Suppressor macrophage treated with lipopolysaccharide for 4 hours (primary cell): ENCODE measurements at places on chromosomes 4 and X.

DNA sequence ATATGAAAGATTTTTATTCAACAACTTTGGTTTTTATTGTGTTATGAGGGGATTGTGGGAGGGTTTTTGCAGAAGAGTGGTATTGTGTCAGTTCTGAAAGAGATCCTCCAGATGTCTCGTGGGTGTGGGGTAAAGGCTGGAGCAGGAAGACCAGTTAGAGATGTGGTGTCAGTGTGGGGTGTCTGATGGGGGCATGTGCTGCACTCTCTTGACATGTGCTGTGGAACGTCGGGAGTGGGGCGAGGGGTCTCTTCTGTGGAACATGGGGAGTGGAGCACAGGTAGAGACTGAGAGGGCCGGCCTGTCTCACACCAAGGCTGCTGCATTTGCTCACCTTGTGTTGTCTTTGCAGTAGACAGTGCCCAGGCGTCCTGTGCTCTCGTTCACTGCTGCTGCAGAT, 37.6 kb downstream of the FAM193A start:
- DNase-seq = no peak

DNA sequence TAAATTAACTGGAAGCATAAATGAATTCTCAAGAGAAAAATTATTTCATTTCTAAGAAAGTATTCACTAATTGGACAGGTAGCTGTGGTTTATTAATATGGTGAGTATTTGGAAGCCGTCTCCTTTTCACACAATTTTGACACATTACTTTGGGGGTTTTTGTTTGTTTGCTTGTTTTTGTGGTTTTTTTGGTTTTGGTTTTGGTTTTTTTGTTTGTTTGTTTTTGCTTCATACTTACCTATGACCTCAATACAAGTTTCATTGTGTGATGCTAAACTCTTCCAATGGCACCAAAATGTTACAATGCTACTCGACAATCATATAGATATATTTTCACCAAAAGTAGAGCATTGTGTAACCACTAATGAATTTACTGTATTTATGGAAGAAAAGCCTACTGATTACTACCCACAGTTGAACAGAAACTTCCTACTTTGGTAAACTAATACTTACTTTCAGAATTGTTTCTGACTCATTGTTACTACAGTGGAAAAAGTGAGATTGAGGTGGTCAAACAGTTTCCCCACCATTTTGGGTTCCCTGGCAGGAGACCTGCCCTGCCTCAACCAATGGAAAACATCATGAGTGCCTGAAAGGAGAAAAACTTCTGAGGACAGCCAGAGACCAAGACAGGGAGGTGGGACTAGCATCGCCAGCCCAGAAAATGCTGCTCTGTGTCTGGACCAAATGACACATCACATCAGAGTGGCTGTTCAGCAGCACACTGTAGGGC, 443.1 kb downstream of the HNRNPD start:
- no peak for DNase-seq

GRCh38 chrX:38718311-38718710, 82.9 kb upstream of the MID1IP1 start:
- DNase-seq = peak; percentile 27

DNA sequence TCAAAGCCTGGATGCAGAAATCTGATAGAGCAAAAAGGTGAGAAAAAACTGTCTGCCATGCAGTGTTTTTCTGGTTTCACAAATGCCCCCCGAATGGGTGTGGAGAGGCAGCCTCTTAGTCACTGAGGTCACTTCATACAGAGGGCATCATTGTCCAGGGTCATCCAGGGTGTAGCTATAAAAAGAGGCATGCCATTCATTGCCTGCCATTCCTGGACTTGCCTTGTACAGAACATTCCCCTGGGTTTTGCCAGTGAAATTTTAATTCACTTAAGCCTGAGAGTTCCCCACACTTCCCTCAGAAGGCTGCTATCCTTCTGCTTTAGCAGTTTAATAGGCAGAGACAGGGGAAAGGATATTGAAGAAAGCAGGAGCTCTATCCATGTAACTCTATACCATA, 230.3 kb downstream of the UNC5C start:
- DNase-seq = no peak

DNA sequence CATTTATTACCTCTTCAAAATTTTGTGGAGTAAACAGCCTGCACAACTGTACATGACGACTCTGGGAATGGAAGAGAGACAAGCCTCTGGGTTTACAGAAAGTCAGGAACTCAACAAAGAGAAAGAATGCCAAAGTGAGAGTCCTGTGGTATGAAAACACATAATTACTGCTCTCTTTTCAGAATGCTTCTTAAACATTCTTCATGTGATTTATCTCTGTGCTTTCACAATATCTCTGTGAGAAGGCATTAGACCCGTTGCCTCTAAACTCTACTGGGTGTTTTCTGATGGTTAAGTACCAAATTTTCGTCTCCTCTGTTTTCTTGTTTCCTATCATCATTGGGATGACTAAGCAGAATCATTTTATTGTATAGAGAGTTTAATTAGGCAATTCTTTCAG, 966.6 kb upstream of the SLIT2 start:
- DNase-seq = no peak

DNA sequence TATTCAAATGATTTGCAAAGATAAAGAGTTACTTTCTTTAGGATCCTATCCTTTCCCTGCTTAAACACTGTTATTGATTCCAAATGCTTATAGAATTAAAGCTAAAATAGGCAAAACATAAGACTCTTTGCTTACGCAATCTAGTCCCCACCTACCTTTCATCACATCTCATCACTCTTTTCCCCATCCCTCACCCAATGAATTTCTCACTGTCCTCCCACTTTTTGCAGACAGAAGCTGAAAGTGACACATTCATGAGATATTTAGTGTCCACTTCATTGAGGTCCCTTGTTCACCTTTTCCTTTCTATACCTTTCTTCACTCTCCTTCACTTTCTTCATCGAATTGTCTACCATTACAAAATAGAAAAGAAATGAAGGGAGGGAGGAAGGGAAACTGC, 424 bp downstream of the SATL1 start:
- DNase-seq = no peak

- no peak for DNase-seq
Measured at GRCh38 chr4:41217374-41217773, 3.0 kb upstream of the APBB2 start.

GRCh38 chr4:139314047-139314800, 11.9 kb upstream of the NDUFC1 start:
- no peak for DNase-seq

DNA sequence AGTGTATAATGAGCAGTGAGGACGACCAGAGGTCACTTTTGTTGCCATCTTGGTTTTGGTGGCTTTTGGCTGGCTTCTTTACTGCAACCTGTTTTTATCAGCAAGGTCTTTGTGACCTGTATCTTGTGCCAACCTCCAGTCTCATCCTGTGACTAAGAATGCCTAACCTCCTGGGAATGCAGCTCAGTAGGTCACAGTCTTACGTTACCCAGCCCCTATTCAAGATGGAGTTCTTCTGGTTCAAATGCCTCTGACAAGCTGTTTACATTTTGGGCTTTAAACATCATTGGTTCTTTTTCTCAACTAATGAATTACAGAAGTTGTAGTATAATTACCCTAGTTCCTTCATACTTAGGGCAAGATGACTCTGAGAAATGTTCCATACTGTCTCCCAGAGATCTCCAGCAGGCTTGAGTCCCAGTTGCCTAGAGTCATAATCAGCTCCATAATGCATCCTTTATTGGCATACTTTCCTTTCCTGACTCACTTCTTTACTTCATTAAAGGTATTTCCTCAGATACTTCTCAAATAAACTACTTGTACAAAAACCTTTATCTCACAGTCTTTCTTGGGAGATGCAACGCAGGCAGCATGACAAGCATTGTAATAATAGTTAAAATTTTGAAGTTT, 136.5 kb downstream of the KDM6A start:
- no peak for DNase-seq

DNA sequence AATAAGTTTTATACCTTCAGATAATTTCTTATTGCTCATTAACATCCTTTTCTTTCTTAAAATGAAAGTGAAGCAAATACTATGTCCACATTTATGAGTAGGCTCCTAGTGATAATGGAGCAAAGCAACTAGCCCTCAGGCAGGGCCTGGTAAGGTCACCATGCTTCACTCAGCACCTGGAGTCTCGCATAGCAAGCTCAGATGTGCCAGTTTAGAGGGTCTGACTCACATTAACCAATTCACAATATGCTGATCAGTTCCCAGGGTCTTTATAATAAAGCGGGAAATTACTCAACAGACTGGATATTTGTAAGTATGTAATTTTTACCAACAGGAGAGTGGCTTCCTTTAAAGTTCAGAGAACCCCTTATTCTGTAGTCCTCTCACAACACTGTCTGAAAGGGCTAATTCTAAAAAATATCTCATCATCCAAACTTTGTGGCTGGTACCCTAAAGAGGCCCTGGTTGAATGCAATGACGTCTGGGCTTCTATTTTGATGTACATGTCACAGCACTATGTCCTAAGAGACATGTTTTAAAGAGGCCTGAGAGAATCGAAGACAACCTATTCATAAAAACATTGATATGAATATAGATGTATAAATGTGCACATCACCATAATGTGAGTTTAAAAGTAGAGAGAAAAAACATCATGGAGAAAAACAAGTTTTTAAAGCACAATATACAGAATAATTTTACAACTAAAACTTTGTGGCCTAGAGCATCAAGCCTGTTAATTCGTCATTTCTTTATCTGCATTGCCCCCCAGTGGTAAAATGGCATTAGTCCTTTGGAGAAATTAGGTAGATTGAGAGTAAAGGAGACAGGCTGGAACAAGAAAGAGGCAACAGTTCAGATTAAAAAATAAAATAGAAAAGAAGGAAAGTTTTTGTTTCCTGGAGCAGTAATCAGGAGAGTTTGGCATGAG, 44.3 kb downstream of the IL21 start:
- peak; percentile 48 for DNase-seq

GRCh38 chr4:11931266-11931820, 502.6 kb upstream of the HS3ST1 start:
- DNase-seq = no peak

DNA sequence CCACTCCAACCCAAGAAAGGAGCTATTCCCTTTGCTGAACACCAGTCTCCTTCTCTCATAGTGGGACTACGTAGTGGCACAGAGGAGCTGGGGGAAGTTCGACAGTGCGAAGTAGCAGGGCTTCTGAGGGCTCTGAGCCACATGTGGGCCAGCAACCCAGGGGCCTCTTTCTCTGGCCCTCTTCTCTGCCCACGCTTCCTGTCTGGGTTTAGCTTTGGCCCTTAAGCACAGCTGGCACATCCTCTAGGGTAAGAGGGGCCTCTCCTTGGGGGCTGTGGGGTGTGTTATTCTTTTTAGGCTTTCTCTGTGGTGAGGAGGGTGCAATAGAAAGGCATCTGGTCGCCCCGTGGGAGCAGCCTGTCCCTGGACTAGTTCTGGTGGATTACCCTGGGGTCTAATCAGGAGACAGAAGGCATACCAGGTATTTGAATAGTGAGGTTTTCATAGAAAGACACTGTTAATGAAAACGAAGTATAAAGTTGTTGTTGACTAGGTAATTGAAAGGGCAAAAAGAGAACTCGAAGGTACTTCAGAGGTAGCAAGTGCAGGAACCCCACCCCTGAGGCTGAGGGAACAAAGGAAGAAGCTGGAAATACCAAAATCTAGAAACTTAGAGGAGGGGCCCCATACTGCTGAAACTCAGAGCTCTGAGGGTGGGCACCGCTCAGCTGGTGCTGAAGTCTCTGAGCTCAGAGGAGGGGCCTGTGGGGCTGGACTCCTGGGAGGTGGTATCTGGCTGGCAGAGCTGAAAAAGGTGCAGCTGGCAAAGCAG, 151.9 kb upstream of the RPS6KA3 start:
- DNase-seq = no peak

DNA sequence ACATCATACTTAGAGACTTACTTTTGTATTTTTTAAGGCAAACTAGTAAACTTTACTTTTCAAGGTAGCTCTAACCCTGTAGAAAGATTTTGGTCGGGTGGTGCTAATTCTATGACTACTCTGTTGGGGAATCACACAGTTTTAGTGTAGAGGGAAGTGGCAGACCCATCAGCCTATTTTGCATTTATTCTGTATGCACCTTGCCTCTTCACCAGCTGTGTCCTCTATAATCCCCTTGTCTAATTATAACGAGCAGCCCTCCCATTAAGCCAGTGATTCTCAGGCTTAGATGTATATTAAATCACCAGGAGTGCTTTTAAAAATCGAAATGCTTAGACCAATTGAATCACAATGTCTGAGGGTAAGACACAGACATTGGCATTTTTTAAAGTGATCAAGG, 78.1 kb downstream of the GALNT7 start:
- no peak for DNase-seq

DNA sequence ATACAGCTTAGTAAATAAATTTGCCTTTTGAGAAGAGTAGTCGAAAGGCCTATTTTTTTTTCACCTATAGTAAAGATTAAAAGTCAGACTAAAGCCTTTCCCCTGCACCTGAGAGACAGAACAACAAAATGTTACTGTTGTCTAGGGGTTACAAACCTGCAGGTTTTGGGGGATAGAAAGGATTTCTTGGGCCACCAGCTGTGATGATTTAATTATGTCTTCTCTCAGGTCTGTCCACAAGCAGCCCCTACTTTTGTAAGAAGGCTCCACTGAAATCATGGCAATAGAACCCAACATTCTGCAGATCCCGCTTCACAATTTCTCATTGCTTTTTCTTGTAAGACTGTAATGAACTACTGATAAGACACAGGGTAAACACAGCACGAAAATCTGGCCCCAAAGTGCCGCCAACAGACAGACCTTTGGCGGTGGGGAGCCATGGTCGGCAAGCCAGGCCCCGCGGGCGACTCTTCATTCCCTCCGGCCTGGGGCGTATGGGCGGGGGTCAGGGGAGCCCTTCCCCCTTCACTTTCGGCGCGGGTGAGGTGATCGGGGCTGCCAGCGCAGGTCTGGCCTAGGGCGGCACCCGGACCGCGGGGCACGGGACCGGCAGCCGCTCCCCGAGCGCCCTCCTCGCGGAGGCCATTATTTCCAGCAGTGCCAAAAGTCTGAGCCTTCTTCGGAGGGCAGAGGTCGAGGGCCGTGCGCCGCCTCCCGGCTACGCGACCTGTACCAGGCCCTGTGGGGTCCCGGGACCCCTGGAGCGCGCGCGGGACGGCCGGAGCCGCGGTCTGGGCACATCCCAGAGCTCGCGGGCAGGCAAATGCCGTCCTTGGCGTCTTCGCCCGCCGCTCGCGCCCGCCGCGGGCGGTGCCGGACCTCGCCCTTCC, 812 bp upstream of the KDM6A start:
- DNase-seq = peak; percentile 37

- peak; percentile 96 for DNase-seq
Measured at GRCh38 chr4:52721968-52722815, 29.0 kb downstream of the ERVMER34-1 start.

- peak; percentile 43 for DNase-seq
Measured at GRCh38 chrX:54891573-54891972, 29.1 kb upstream of the TRO start.

GRCh38 chr4:90234916-90235547, 107.8 kb downstream of the CCSER1 start:
- DNase-seq = no peak

DNA sequence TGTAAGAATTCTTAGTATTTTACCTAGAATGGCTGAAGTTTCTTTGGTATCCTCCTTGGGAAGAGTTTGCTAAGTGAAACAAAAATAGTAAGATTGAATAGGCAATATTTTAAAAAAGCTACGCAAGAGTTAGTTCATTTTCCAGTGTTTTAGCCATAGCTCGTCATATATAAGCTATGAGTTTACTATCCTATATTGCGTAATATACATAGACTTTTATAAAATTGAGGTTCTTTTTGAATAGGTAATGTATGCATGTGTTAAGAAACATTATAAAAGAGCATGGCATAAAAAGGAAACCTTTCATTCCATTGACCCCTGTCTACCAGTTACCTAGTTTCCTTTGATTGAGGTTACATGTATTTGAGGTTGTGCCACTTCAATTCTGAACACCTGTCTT, 67.0 kb downstream of the DACH2 start:
- no peak for DNase-seq

GRCh38 chr4:136571315-136571714, 961.0 kb downstream of the PCDH18 start:
- no peak for DNase-seq
